Panc1 (cell line): ENCODE measurements at places on chromosomes 2 and 18. TPM values are rescaled to one million over a fixed set of nuclear protein-coding genes. Genes with fewer than 3 reads are reported as not detected.

GRCh38 chr18:28071199-28071598 lies 105.7 kb downstream of the CDH2 start:
- no peak for DNase-seq

The MAPRE2 gene
- total RNA-seq: 14.1 TPM

DNA sequence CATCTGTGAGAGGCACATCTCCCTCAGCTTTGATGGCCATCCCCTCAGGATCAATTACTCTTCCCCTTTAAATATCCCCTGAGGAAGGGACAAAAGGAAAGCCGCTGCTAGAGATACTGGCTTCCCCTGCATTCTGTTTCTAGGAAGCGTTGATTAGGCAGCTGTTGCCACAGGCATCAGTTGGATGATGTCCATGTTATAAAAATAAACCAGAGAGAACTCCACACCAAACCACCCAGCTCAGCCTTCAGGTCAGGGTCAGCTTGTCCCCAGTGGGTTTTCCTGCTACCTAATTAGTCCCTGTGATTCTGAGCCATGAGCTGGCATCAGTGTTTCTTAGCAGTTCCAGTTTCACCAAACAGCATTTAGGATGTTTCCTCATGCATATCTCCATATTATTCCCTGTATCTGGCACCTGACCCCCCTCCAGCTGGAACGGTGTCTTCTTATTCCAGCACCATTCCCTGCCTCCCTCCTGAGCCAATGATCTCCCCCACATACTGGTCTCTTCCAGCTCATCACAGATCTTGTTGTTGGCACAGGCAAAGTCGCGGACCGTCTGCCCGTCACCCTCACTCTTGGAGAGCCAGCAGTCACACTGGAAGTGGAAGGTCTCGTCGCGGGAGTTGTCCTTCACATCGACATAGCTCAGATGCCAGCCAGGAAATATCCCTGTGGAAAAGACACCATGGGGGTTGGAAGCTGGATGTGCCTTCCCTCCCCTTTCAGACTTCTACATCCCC lies 168.4 kb downstream of the LOXHD1 start:
- DNase-seq: no peak

The GREB1L gene
- total RNA-seq: 11.0 TPM

The FOXD4L1 gene
- total RNA-seq: not detected
